Osteoblast (primary cell): ENCODE measurements at places on chromosomes 3 and 15.

DNA sequence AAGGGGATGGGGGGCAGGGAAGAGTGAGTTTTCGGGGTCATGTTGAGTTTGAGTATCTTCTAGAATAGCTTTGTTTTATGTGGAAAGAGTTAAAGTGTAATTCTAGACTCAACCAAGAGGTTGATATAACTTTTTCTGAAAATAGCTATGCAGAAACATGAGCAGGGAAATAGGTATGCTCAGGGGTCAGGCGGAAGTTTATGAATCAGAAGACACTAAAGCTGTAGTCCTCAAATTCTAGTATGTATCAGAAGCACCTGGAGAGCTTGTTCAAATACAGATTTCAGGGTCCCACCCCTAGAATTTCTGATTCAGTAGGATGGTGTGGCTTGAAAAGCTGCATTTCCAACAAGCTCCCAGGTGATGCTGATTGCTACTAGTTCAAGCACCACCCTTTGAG lies 37.6 kb upstream of the UBE2E2 start:
- no peak for DNase-seq

DNA sequence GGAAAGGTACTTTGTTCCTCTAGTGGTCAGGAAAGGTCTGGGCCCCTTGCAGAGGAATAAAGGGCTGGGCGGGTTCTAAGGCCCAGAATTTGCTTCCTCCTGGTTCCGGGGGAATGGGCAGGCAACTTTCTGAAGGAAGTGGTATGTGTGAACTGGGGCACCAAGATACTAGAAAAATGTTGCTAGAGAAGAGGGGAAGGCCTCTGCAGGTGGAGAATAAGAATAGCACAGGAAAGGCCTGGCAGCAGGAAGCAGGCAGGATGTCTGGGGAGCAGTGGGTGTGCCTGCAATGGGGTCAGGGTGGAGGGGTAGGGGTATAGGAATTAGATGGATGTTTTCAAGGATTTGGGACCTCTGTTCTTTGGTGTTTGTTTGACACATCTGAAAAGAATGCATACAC lies 2.0 kb downstream of the SLC22A13 start:
- no peak for DNase-seq

DNA sequence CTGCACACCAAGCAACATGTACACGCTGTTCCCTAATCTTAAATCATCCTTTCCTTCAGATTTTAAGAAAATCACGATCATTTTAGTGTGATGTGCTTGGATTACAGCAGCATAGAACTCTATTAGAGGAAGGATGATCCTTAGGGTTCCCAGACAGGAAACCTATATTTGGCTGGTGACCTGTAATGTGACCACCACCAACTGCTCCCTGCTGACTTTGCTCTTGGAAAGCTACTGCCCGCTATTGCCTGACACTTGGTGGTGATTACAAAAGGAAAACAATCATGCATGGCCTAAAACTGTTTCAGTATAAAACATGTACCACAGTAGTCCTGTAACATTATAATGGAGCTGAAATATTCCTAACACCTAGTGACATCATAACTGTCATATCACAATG lies 27.2 kb upstream of the LMOD3 start:
- no peak for DNase-seq

DNA sequence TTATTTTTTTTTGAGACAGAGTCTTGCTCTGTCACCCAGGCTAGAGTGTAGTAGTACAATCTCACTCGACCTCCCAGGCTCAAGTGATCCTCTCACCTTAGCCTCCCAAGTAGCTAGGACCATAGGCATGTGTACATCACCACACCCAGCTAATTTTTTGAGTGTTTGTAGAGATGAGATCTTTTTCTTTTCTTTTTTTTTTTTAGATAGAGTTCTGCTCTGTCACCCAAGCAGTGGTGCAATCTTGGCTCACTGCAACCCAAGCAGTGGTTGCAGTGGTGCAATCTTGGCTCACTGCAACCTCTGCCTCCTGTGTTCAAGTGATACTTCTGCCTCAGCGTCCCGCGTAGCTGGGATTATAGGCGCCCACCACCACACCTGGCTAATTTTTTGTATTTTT lies 5.2 kb downstream of the CEP97 start:
- no peak for DNase-seq

DNA sequence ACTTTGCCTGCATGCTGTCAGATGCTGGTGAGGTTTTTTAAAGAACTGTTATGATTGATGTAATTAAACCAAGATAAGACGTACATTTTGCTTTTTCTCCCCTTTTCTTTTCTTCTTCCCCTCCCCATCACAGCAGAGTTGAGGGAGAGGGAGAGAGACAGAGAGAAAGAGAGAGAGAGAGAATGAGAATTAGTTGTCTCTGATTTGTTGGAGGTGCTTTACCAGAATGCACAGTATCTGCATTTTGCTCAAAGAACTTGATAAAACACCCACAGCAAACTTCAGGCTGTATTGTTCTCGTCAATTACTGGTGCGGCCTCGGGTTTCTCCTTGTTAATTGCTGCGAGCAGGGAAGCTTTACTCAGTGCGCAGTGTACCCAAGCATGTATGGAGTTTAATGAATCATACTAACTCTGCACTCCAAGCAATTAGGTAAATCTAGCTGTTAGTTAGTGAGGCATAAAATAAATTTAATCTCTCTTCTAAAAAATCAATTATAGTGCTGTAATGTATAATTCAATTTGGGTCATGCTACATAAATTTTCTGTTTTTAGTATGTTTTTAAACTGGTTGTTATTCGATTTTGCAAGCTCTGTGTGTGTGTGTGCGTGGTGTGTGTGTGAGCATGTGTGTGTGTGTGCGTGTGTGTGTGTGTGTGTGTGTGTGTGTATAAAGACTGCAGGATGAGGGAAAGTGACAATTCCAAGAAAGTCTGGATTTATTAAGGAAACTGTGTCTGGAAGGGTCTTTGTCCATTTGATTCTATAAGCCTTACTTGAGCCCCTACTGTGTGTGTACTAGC lies 273.4 kb downstream of the TLE3 start:
- DNase-seq, result peak; percentile 32

DNA sequence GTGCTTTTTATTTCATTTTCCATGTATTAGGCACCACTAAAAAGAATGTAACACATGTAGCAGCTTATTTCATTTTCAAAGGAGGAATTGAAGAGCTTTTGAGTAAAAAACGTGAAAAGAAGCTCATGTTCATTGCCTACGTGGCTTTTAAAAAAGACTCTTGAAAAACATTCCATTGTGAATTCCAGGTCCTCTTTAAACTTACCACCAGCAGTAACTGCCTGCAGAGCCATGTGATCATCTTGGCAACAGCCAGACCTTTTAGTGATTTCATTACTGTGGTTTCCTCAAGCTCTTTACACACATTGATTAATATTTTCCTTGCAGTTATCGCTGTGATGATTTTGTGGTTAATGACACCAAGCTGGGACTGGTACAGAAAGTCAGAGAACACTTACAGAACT lies 43.8 kb upstream of the FBXL22 start:
- peak; percentile 80 for DNase-seq

DNA sequence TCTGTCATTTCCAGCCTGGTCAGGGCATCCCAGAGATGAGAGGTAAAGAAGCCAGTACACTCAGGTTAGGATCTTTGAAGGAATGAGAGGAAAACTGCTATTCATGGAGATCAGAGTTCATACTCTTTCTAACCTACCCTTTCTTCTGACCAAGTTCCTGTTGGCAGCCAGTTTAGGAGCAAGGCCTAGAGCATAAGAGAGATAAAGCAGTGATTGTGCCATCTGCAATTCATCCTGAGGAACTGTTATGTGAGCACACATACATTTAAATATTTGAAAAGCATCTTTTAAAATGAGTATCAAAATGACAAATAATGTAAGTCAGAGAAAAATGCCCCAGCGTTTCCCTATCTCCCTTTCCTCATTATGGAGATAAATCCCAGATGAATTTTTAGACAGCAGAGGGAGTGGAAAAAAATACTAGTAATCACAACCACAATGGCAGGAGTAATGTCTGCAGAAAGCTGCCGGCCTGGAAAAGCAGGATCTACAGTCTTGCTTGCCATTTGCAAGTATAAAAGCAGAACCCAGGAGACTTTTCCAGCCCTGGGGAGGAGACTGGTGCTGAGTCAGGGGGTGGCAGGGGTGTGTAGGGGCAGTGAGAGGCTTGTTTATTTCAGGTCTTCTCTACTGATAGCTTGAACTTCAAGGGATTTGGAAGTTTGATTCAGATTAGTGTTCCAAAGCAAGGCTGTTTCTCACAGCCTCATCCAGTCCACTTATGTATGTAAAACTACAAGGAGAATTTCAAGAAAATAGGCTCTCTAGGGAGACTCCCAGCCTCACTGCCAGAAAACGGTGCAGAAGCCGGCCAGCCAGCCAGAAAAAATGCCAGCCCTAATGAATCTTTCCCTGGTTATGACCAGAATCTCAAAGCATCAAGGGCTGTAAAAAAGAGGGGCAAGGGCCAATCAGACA lies 1052.4 kb downstream of the TUSC7 start:
- peak; percentile 17 for DNase-seq

DNA sequence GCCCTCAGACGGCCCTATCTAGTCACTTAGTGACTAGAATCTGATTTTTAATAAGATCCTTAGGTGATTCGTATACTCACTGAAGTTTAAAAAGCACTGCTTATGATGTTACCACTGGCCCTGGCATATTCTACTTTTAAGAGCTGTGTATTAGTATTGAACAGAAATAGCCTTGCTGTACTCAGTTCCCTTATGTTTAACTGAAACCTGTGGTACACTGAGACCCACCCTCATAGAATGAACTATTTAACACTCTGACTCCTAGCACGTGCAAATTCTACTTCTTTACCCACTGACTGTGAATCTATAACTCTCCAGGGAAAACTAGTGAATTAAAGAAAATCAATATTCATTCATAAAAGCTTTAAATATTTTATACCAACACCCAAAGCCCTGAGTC lies 108.9 kb downstream of the CCNL1 start:
- no peak for DNase-seq

DNA sequence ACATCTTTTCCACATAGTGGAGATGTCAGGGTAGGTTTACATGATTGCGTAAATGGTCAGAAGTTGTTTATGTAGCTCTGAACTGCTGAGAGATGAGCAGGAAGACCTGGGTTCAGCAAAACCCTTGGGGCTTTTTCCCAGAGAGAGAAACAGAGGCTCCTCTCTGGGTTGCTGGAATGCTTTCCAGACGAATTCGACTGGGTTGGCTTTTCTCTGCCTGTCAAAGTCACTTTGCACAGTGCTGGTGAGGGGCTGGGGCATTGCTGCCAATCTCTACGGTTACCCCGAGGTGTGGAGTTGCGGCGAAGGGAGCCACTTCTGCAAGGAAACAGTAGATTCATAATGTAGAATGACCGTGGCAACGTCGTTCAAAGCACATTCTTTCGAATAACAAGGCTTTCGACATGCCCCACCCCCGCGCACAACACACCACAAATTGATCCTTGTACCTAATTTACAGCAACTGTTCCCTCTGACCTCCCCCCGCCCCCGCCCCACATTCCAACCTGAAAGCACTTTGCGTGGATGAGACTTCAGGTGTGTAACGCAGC lies 950 bp upstream of the CNTN4 start:
- DNase-seq, result peak; percentile 68

DNA sequence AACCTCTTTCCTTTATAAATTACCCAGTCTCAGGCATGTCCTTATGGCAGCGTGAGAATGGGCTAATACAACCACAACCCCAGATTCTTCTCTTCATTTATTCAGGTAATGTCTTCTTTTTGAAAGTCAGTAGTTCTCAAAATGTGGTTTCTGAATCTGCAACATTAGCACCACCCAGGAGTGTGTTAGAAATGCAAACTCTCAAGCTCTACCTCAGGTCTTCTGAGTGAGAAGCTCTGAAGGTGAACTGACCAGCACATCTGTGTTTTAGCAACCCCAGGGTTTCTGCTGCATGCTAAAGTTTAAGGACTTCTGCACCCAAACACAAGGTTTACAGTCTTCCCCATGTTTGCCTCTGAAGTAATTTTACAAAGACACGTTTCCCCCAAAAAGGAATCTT lies 22.3 kb upstream of the TRIM59 start:
- no peak for DNase-seq

GRCh38 chr3:49942651-49943050 lies 2.7 kb downstream of the RBM6 start:
- DNase-seq, result no peak

DNA sequence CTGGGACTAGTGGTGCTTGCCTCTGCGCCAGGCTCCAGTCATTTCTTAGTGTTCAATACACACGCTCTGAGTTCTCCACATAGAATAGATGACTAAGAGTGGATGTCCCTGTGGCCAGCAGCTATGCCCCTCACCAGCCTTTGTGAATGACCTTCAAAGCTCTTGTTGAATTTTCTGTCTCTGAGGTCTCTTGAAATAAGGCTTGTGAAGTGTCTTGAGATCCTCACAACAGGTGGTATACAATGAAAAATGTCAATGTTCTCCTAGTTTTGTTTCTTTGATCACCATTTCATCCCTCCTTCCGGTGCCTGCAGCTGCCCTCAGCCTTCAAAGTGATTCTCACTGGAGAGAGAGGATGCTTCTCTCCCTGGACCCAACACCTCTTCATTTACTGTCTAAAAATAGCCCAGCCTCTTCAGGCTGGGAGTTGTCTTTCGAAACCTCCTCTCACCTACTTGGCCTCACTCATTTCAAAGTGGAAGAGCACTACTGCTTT lies 5.4 kb downstream of the MAPKBP1 start:
- no peak for DNase-seq

DNA sequence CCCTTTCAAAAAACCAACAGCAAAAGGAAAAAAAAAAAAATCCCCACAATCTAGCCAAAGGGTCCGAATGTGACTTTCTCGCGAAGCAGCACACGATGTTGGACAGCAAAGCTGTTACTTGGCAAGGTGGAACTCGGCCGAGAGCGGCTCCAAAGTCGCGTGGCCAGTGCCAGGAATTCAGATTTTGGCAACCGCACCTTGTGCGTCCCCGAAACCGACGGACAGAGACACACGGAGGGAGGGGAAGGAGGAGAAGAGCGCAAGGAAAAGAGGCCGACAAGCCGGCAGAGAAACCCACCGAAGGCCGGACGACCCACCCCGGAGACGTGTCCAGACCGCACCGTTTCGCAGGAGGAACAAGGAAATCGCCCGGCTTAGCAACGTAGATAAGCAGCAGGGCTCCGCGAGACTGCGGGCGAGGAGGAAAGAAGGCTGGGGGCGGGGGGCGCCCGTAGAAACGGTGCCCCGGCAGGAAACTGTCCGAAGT lies 517.3 kb downstream of the MECOM start:
- no peak for DNase-seq

- DNase-seq, result no peak
Measured at GRCh38 chr3:4935347-4935746, 43.9 kb upstream of the BHLHE40 start.

- no peak for DNase-seq
Measured at GRCh38 chr3:78516437-78516836, 1251.4 kb downstream of the ROBO1 start.

DNA sequence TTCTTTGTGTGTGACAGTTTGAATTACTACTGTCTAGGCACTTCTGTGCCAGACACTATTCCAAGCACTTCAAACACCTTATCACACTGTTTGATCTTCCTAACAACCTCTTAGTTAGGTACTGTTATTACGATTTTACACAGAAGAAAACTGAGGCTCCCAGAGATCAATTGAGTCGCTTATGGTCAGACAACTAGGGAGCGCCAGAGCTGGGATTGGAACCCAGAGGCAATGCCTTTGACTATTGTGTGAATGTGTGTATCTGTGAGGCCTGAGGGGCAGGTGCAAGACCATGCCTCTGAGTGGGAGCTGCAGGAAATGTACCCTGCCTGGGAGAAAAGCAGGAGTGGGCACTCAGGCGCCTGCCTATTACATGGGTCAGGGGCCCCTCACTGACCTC lies 1.8 kb downstream of the TRH start:
- DNase-seq, result no peak

- peak; percentile 84 for DNase-seq
Measured at GRCh38 chr15:60758961-60759729, 280.2 kb upstream of the ICE2 start.

GRCh38 chr15:71746719-71747118 lies 63.6 kb upstream of the NR2E3 start:
- DNase-seq, result no peak

GRCh38 chr15:78695046-78695671 lies 54.1 kb upstream of the CHRNB4 start:
- DNase-seq, result no peak
